B cell (primary cell): ENCODE measurements at places on chromosomes 2 and 18.

- H3K4me1 ChIP-seq: no peaks in the 10 kb centered on the region
- no peak overlapping the region for H3K4me3 ChIP-seq
- peaks cover 2% of the 10 kb centered on the region for H3K27me3 ChIP-seq
- DNase-seq: no peak
These were observed 262.7 kb downstream of the ATAD2B start for GRCh38 chr2:23664066-23664788.

GRCh38 chr2:96359310-96359709 is 23.7 kb downstream of the NCAPH start:
- H3K36me3 ChIP-seq: no peaks in the 10 kb centered on the region
- no peak overlapping the region for H3K4me3 ChIP-seq
- H3K27ac ChIP-seq: no peak overlapping the region
- peak; percentile 25 for DNase-seq

- no peaks in the 10 kb centered on the region for H3K27me3 ChIP-seq
- no peak overlapping the region for H3K27ac ChIP-seq
- no peak for DNase-seq
These were observed 68.8 kb downstream of the DOK6 start for GRCh38 chr18:69469444-69469919.

DNA sequence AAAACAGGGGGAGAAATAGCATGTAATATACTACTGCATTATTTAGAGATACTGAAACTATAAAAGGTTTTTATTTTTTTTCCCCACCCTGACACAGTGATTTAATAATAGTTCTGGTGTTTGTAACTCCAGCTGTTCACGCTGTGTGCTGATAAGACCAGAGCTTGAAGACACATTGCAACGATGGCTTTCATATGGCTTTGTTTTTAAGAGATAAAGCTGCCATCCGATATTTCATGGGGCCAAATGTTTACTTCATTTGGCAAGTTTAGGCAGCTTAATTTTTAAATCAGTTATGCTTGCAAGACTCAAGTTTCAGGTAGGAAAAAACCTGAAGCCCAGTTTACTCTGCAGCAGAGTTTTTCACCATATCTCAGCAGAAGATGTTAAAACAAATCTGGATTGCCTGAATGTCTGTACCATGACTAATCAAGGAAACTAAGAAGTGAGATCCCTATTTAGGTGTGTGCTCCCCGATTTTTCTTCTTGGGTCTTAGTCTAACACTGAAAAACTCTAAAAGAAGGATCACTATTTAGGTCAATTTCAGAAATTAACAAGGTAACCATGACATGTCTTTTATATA is 508.6 kb downstream of the PARD3B start:
- no peaks in the 10 kb centered on the region for H3K4me1 ChIP-seq
- no peak overlapping the region for H3K4me3 ChIP-seq
- H3K36me3 ChIP-seq: no peaks in the 10 kb centered on the region
- no peak overlapping the region for H3K27ac ChIP-seq
- no peaks in the 10 kb centered on the region for H3K27me3 ChIP-seq

DNA sequence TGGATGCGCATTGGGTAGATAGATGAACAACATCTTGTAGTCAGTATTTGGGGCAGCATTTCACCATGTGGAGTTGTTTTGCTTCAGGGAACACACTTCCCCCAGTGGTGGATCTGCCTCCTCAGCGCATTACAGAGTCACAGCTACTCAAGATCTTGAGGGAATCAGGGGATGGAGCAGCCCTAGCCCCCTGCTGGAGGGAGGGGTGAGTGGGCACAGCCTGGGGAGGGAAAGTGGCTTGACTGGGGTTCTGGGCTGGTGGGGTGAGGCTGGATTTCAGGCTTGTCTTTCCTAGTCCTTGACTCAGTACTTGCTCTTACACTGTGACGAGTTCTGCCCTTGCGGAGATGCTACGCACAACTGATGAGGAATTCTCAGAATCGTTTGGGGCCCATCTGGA is 271.0 kb upstream of the HS6ST1 start:
- H3K4me1 ChIP-seq: no peaks in the 10 kb centered on the region
- no peak for DNase-seq
- no peaks in the 10 kb centered on the region for H3K36me3 ChIP-seq
- no peak overlapping the region for H3K27ac ChIP-seq

DNA sequence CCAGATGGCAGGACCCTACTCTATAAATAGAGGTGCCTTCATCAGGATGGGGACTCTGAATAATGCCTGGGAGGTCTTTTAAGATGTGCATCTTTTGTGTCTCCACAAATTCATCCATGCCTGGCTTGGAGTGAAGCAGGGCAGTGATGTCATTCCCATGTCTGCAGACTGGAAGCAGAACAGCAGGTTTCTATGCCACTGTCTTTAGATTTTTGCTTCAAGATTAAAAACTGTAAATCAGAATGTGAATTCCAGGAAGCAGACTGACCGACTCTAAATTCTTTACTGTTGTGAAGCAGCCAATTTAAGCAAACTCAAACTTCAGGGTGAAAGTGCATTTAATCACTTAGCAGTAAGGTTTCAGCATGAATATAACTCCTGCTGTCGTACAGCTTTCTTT is 159.3 kb downstream of the SCG2 start:
- no peak overlapping the region for H3K4me3 ChIP-seq
- no peak overlapping the region for H3K27ac ChIP-seq
- no peak for DNase-seq
- H3K27me3 ChIP-seq: no peaks in the 10 kb centered on the region
- H3K36me3 ChIP-seq: no peaks in the 10 kb centered on the region

DNA sequence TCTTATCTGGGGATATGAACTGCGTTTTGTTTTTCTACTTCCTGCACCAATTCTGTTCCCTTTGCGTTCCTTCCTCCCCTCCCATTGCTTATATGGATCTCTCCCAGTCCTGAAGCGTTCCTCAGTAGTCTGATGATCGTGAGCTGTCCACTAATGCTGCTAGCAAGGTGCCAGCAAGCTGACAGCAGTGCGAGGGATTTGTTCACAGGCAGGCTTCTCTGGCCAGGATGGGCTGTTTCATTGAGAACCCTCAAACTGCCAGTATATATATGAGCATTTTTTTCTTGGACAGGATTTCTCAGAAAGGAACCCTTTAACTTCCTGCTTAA is 40.1 kb downstream of the GTF3C3 start:
- no peak overlapping the region for H3K27ac ChIP-seq
- no peak overlapping the region for H3K4me3 ChIP-seq
- no peaks in the 10 kb centered on the region for H3K27me3 ChIP-seq
- no peak for DNase-seq
- H3K36me3 ChIP-seq: peaks cover 7% of the 10 kb centered on the region
- no peaks in the 10 kb centered on the region for H3K4me1 ChIP-seq

GRCh38 chr18:25420077-25420825 is 68.3 kb upstream of the ZNF521 start:
- H3K27ac ChIP-seq: no peak overlapping the region
- no peak overlapping the region for H3K4me3 ChIP-seq
- no peaks in the 10 kb centered on the region for H3K36me3 ChIP-seq
- DNase-seq: no peak

GRCh38 chr2:177799531-177799930 is 273.0 kb downstream of the PDE11A start:
- H3K27ac ChIP-seq: no peak overlapping the region
- peaks cover 3% of the 10 kb centered on the region for H3K27me3 ChIP-seq

DNA sequence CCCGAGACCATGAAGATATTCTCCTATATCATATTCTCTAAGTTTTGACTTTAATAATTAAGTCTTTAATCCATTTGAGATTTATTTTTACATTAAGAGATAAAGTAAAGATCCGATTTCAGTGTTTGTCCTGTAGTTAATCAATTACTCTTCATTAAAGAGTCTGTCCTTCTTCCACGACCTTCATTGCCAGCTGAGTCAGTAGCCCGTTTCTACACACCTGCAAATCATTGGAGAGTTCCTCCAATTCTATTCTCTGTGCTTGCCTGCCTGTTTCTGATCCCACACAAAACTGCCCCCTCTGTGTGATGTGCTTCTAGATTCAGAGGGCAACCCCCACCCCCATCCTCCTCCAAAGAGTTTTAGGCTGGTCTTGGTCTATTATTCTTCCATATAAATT is 119.2 kb downstream of the KCNF1 start:
- H3K27me3 ChIP-seq: no peaks in the 10 kb centered on the region
- H3K27ac ChIP-seq: no peak overlapping the region
- no peak for DNase-seq
- no peak overlapping the region for H3K4me3 ChIP-seq
- no peaks in the 10 kb centered on the region for H3K4me1 ChIP-seq

GRCh38 chr2:48081317-48081628 is 175.0 kb upstream of the FBXO11 start:
- no peak overlapping the region for H3K4me3 ChIP-seq
- DNase-seq: no peak
- H3K4me1 ChIP-seq: peaks cover 17% of the 10 kb centered on the region
- H3K27ac ChIP-seq: no peak overlapping the region

DNA sequence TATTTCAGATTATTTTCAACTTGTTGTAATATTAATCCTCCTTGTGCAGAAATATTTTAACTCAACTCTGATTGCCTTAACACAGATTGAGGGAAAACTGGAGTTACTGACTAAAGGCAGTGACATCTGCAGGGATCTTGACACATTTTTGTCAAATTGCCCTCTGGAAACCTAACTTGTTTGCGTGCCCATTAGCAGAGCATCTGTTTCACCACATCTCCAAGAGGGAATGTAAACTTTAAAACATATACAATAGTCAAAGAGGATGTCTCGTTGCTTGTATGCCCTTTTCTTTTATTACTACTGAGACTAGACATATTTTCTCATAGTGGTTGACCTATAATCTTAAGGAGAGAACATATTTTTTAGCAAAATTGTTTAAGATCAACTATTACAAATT is 14.2 kb downstream of the INPP1 start:
- peaks cover 9% of the 10 kb centered on the region for H3K4me1 ChIP-seq
- H3K27me3 ChIP-seq: no peaks in the 10 kb centered on the region
- H3K4me3 ChIP-seq: no peak overlapping the region
- no peaks in the 10 kb centered on the region for H3K36me3 ChIP-seq
- no peak overlapping the region for H3K27ac ChIP-seq

DNA sequence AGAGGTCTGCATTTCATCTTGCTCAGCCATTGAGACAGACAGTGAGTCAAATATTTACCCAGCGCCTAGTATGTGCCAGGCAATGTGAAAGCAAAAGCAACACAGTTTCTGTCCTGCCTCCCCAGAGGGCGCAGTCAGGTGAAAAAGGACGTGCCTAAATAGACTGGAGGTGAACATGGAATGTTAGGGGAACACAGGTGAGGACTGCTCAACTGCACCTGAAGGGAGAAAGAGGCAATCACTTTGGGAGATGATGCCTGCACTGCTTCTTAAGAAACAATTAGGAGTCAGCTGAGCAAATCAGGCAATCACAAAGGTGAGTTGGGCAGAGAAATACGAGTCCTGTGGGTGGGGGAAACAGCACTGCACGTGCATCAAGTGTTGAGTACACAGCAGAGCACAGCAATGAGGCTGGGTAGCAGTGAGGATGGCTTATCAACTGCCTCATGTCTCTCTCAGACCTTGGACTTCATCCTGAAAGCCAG is 218.3 kb upstream of the SMAD7 start:
- peaks cover 6% of the 10 kb centered on the region for H3K4me1 ChIP-seq
- H3K36me3 ChIP-seq: no peaks in the 10 kb centered on the region
- no peak overlapping the region for H3K27ac ChIP-seq

DNA sequence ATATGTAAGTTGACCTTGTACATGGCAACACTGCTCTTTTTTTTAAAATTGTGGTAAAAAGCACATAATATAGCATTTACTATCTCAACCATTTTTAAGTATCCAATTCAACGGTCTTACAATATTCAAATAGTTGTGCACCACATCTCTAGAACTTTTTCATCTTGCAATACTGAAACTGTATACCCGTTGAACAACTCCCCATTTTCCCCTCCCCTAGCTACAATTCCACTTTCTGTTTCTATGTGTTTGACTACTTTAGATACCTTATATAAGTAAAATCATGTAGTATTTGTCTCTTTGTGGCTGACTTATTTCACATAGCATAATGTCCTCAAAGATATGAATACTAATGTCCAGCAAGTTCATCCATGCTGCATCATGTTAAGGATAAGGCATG is 452.1 kb downstream of the TXNL1 start:
- no peaks in the 10 kb centered on the region for H3K27me3 ChIP-seq
- H3K36me3 ChIP-seq: no peaks in the 10 kb centered on the region
- no peak overlapping the region for H3K4me3 ChIP-seq
- H3K4me1 ChIP-seq: no peaks in the 10 kb centered on the region
- no peak for DNase-seq

GRCh38 chr18:79766308-79766707 is 31.4 kb upstream of the KCNG2 start:
- H3K36me3 ChIP-seq: no peaks in the 10 kb centered on the region
- no peak overlapping the region for H3K4me3 ChIP-seq
- no peak for DNase-seq
- H3K27ac ChIP-seq: no peak overlapping the region

- H3K27me3 ChIP-seq: no peaks in the 10 kb centered on the region
- H3K4me1 ChIP-seq: no peaks in the 10 kb centered on the region
- H3K27ac ChIP-seq: no peak overlapping the region
- H3K4me3 ChIP-seq: no peak overlapping the region
- DNase-seq: no peak
These were observed 170.3 kb downstream of the LDLRAD4 start for GRCh38 chr18:13388586-13389490.

- no peak overlapping the region for H3K4me3 ChIP-seq
- no peak overlapping the region for H3K27ac ChIP-seq
- H3K4me1 ChIP-seq: no peaks in the 10 kb centered on the region
- no peaks in the 10 kb centered on the region for H3K36me3 ChIP-seq
- H3K27me3 ChIP-seq: no peaks in the 10 kb centered on the region
These were observed 426.7 kb upstream of the SMIM21 start for GRCh38 chr18:75854174-75854573.

- no peaks in the 10 kb centered on the region for H3K36me3 ChIP-seq
- H3K27ac ChIP-seq: no peak overlapping the region
- H3K4me1 ChIP-seq: no peaks in the 10 kb centered on the region
- H3K27me3 ChIP-seq: no peaks in the 10 kb centered on the region
- H3K4me3 ChIP-seq: no peak overlapping the region
- DNase-seq: no peak
These were observed 171.6 kb downstream of the IKZF2 start for GRCh38 chr2:212979799-212980198.

- H3K4me1 ChIP-seq: no peaks in the 10 kb centered on the region
- no peaks in the 10 kb centered on the region for H3K36me3 ChIP-seq
- H3K27ac ChIP-seq: no peak overlapping the region
These were observed 188.5 kb upstream of the CDH2 start for GRCh38 chr18:28365411-28365831.

- H3K27me3 ChIP-seq: peaks cover 86% of the 10 kb centered on the region
- no peak for DNase-seq
- no peak overlapping the region for H3K4me3 ChIP-seq
- no peaks in the 10 kb centered on the region for H3K36me3 ChIP-seq
- H3K27ac ChIP-seq: no peak overlapping the region
- peaks cover 54% of the 10 kb centered on the region for H3K4me1 ChIP-seq
These were observed 7.3 kb downstream of the SIX2 start for GRCh38 chr2:45001869-45002385.
